Left hindlimb (tissue), 1 donor: ENCODE measurements at places on chromosomes 1 and 21.

DNA sequence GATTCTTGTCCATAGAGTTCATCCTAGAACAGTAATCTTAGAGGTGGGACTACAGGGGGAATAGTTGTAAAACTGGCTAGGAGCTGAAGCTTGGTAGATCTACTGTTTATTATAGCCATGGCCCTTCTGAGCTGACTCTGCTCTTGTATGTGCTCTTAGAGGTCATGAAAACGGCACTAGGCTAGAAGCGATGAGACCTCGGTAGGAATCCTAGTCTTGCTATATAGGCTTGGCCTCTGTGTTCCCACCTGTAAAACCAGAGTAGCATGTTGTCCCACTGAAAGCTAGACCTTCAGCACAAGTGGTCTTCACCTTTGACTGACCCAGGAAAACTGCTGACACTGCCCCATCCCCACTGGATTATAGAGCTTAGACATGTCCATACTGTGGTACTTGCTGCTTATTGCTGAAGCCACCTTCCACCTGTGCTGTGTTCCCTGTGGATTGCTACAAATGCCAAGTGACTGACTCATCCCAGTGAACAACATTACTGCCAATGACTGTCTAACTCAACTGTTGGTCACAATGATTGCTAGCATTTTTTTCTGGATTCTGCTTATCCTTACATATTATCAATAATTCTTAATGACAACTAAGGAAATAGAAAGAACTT lies 23.0 kb upstream of the PIGC start:
- DNase-seq = no peak

DNA sequence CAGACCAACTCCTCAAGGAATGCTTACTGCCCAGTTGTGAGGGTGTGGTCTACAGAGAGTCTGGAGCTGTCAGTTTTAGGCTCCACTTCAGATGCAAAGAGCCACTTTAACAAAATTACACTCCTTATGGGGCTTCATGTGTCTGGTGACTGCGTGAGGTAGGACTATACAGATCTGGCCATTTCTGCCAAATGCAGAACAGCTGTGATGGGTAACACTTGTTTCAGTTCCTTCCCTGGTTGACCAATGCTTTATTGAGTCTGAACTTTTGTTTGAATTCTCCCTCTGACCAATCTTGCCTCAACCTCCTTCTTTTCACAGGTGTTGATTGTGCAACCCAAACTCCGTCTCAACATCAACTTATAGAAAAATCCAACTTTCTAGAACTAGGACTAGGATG lies 181.2 kb downstream of the OMA1 start:
- no peak for DNase-seq

DNA sequence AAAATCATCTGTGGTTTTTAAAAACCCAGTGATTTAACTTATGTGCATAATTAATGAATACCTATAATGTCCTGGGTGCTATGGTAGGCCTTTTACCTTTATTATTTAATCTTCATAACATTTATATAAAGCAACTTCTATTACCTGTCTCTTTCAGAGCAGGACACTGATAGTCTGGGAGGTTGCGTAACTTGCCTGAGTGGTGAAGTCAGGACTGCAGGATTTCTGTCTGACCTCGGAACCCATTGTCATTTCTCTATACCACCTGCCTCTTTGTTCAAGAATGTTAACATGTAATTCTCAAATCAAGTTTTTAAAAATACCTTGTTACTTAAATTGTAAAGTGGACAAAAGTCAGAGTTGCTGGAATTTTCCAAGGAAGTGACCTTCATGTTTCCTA lies 41.0 kb upstream of the BACH1 start:
- no peak for DNase-seq

GRCh38 chr1:248111157-248111556 lies 16.2 kb downstream of the OR2L13 start:
- no peak for DNase-seq

DNA sequence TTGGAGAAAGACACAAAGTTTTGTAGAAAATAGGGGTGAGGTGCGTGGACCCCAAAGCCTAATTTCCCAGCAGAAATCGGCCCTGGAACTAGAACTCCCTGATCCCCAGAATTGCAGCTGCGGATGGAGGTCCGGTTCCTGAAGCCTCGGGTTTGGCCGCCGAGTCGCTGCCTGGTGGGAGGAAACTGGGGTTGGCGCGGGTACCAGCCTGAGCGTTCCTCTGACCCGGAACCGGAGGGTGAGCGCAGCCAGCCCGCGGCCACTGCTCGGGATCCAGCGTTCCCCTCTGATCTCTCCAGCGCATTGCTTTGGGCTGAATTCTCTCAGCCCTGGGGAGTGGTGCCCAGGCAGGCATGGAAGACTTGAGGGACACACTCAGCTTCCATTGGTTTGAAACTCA lies 1.6 kb downstream of the ST6GALNAC5 start:
- no peak for DNase-seq

- peak; percentile 78 for DNase-seq
These were observed at the start of gene ZNF362 for GRCh38 chr1:33256471-33257206. Gene ZNF362 (plus strand): TSS chr1:33256492. CDS start chr1:33270575, 14,083 bp downstream.

- no peak for DNase-seq
These were observed 6.9 kb upstream of the PTGFR start for GRCh38 chr1:78483903-78484302.

GRCh38 chr1:21864730-21865129 lies 52.7 kb downstream of the LDLRAD2 start:
- no peak for DNase-seq

DNA sequence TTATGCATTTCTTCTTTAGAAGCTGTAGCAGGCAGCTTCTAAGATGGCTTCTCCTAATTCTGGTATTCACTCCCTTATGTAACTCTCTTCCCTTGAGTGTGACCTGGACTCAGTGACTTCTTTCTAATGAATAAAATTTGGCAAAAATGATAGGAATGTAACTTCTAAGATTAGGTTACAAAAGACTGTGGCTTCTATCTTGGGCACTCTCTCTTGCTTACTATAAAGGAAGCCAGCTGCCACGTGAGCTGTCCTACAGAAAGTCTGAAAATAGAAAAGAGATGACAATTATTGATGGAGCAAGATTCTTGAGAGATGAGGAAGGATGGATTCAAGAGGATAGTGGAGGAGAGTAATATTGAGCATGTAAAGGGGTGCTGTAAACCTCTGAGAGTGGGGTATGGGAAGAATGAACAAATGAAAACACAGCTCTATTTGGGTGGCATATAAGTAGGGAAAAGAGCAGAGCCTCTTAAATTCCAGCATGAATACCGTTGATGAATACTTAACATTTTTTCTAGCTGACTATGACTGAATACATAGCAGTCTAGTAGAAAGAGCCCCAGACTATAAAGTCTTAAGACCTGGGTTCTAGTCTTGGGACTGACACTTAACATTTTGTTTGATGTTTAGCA lies 5.5 kb downstream of the TSEN15 start:
- DNase-seq = no peak

- no peak for DNase-seq
These were observed 1455.2 kb downstream of the AMY1C start for GRCh38 chr1:105204836-105205371.

DNA sequence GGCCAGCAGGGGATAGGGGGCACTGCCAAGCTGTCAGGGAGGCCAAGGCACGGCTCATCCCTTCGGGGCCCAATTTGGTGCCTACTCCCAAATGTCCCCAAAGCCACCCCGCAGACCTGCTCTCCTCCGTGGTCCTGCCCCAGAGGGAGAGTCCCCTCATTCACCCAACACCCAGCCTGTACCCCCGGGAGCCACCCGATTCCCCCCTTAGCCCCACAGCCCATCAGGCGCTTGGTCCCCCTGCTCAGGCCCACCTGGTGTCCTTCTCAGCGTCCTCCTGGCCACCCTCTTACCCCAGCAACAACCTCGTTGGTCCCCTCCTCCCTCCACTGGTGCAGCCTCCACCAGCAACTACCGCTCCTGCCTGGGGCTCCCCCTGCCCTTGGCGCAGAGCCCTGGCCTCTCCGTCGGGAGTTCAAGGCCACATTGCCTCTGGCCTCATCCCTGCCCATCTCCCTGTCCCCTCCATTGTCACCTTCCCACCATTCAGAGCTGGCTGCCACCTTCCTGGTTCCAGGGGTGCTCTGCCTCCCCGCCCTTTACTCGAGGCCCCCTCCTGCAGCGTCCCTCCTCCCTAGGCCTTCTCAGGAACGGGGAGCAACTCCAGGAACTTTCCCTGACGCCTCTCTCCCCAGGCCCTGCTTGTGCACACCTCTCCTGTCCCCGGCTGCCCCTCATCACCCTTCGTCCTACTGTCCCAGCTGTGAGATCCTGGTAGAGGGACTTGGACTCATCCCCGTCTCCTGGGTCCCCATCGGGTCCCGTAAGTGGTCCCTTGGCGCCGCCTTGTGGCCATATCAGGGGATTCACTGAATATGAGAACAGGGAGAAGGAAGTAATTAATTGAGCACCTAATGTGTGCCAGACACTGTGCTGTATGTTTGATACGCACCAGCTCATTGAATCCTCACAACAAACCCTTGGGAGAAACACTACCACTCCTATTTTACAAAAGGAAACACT lies 73.9 kb downstream of the RAP1GAP start:
- no peak for DNase-seq

DNA sequence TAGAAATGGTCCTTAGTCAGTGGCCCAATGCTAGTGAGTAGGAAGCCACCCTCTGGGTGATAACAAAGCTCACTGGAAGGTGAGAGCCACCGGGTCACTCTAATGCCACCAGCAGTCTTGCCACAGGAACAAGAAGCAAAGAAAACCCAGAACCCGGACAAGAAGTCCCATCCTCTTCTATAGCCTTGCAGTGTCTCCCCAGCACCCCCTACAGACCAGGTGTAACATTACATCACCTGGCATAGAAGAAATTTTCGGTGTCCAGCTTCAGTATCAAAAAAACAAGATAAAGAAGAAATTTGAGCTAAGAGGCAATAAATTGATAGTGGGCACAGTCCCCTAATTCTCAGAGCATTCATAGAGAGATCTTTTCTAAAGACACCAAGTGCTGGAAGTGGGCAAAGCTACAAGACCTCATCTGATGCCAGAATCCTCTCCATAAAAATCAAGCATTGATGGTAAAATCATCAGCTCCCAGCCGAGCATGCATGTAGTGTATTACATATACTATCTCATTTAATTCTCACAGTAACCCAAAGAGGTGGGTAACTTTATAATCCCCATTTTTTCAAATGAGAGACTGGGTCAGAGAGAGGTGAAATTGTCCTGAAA lies 491.0 kb downstream of the MATN1 start:
- DNase-seq = no peak

GRCh38 chr1:188237573-188238348 lies 1409.0 kb downstream of the PLA2G4A start:
- DNase-seq = no peak

DNA sequence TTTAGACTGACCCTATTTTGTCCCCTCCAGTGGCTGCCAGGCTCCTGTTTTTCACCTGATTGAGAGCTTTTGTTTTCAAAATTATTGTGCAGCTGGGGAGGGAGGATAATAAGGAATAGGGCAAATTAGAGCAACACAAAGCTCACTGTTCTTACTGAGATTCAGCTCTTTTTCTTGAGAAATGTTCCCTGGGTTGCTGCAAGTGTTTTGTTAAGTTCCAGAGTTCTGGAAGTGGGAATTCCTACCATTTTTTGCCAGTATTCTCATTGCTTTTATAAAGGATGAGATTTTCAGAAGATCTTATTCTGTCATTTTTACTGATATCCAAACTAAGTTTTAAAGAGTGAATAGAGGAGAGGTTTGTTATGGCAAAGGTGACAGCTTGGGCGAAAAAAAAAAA lies 417.7 kb downstream of the SIPA1L2 start:
- no peak for DNase-seq

DNA sequence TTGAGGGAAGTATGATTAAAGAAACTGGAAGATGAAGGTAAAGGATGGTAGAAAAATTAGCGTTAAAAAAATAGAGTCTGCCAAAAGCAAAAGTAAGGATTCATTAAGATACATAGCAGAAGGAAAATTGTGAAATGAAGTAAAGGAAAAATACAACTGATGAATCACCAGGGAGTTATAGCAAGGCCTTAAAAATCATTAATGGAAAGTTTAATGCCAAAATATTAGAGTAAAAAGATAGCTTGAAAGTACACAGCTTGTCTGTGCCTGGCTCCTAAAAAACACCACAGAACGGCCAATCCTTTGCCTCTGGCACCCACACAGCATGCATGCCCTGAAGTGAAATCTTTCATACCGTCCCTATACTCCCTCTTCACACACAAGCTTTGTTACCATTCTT lies 66.9 kb upstream of the APOBEC4 start:
- no peak for DNase-seq

GRCh38 chr1:19167140-19167539 lies 42.9 kb downstream of the UBR4 start:
- DNase-seq = no peak

DNA sequence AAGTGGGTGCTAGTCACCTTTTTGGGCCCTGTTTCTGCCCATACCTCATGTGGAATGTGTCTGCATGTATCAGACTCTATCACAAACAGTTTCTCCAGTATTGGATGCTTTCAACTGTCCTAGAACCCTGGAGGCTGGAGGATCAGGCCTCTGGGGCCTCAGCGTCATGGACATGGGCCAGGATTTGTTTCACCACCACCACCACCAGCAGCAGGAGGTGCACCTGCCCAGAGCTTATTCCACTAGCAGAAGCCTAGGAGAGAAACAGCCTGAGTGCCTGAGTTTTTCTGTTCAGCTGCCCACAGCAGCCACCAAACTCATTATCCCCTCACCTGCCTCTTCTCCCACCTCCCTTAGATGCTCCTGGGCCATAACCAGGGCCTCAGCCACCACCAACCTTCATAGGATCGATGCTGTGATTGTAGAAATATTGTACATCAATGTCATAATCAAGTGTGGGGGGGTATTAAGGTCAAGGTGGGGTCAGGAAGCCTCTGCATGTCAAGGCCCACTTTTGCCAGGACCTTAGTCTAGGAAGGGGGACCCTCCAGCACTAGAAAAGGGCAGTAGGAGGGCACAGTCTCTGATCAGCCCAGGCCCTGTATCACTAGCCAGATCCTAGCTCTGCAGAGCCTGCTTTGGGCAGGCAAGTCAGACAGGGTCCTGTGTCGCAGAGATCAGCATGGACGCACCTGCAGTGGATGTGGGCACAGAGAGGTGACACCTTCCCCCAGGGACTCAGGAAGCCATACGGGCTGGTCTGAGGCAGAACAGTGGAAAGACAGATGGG lies 9.3 kb downstream of the DMAP1 start:
- no peak for DNase-seq

GRCh38 chr1:212873518-212873917 lies 15.4 kb downstream of the FLVCR1 start:
- DNase-seq = no peak

DNA sequence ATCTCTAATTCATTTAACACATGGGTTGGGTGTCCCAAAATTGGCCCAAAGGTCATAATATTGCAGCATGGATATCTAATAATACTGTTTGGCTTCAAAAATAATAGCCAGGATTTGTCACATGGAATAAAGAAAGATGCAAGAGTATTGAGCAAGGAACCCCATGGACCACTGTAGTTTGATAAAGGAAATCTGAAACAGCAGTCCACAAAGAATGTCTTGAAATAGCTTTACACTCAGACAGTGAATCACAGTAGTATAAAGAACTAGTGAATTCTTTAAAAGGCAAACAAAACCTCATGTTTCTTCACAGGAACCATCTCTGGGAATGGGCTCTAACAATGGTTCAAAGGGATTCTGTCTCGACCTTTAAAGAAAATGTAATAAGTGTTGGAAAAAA lies 576.1 kb upstream of the ZRANB2 start:
- no peak for DNase-seq
